ENCODE measurements at places on chromosomes 1 and 21.

GRCh38 chr21:46482225-46482845 is 23.6 kb downstream of the DIP2A start:
- H3K4me1 ChIP-seq: peaks cover 12% of the 10 kb centered on the region
- H3K36me3 ChIP-seq: peaks cover 27% of the 10 kb centered on the region
- no peak for DNase-seq

- H3K4me1 ChIP-seq: peaks cover 71% of the 10 kb centered on the region
- no peaks in the 10 kb centered on the region for H3K36me3 ChIP-seq
- peak overlapping the region; percentile 71 for H3K4me3 ChIP-seq
- H3K27me3 ChIP-seq: no peaks in the 10 kb centered on the region
- no peak for DNase-seq
Measured at GRCh38 chr1:21344750-21345443, 54.6 kb upstream of the ECE1 start.

- H3K36me3 ChIP-seq: no peaks in the 10 kb centered on the region
- no peak overlapping the region for H3K4me3 ChIP-seq
- H3K4me1 ChIP-seq: peaks cover 64% of the 10 kb centered on the region
Measured at GRCh38 chr21:39022035-39022434, 161.2 kb downstream of the PSMG1 start.

GRCh38 chr1:87575528-87575927 is 246.8 kb downstream of the LMO4 start:
- no peaks in the 10 kb centered on the region for H3K36me3 ChIP-seq
- H3K4me1 ChIP-seq: no peaks in the 10 kb centered on the region

Measured in HepG2 (cell line).